ENCODE measurements at places on chromosomes 12 and 14. TPM values are rescaled to one million over a fixed set of nuclear protein-coding genes. Genes with fewer than 3 reads are reported as not detected.

The CLEC9A gene
- not detected for total RNA-seq

The COCH gene
- 0.33 TPM for total RNA-seq

The NELL2 gene
- total RNA-seq = not detected

The CCDC177 gene
- total RNA-seq = under 0.01 TPM

The AICDA gene
- not detected for total RNA-seq

The NRXN3 gene
- total RNA-seq = under 0.01 TPM

The FAM222A gene
- 0.15 TPM for total RNA-seq

The HCAR3 gene
- total RNA-seq = not detected

The ZDHHC22 gene
- total RNA-seq = not detected

The CLEC1B gene
- total RNA-seq = not detected

The GRIN2B gene
- total RNA-seq = not detected

The TMEM119 gene
- total RNA-seq = 611 TPM

The DPY19L2 gene
- 2.3 TPM for total RNA-seq

The CCDC197 gene
- total RNA-seq = not detected

The PLEKHG7 gene
- total RNA-seq = not detected

The TAS2R30 gene
- 3.6 TPM for total RNA-seq

The OR6C2 gene
- not detected for total RNA-seq

The OR4L1 gene
- not detected for total RNA-seq

The AKAP3 gene
- total RNA-seq = 2.6 TPM

The PRIMA1 gene
- total RNA-seq = not detected

The EML1 gene
- 72.9 TPM for total RNA-seq

The TMEM132C gene
- not detected for total RNA-seq

The ANKRD33 gene
- total RNA-seq = 0.15 TPM

Data from smooth muscle cell of trachea (primary cell).